ENCODE measurements at places on chromosomes 12 and 14.

- DNase-seq, result no peak
Measured at GRCh38 chr12:110606253-110606611, 7.7 kb upstream of the TCTN1 start.

GRCh38 chr12:68198507-68199086 lies 27.0 kb downstream of the IL26 start:
- no peak for DNase-seq

DNA sequence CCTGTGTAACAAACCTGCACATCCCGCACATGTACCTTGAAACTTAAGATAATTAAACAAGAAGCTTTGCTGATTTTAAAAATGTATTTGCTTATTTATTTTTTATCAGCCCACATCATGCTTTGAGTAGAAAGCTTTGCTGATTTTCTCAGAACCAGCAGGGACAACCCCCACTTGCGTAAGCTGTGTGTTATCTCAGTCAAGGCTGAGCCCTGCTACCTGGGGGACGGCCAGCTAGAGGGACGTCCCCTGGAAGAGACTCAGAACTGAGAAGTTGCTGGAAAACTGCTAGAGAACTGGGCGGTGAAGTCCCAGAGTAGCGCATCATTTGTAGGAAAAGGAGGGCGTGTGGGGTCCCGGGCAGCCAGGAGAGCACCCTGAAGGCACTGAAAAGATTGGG lies 4.1 kb upstream of the PLEK2 start:
- no peak for DNase-seq

- DNase-seq, result no peak
Measured at GRCh38 chr14:95408731-95409476, 89.2 kb upstream of the CLMN start.

DNA sequence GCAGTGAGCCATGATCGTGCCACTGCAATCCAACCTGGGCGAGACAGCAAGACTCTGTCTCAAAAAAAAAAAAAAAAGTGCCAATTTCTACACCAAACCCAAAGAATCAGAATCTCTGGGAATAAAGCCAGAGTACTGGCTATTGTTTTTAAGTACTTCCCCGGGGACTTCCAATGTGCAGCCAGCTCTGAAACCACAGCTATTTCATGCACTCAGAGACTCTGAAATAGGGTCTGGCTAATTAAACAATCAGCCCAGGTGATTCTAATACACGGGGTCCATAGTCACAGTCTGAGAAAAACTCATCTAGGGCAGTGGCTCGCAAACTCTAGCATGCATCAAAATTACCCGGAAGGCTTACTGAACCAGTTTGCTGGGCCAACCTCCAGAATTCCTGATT lies 56.3 kb downstream of the SIX6 start:
- DNase-seq, result peak; percentile 58

DNA sequence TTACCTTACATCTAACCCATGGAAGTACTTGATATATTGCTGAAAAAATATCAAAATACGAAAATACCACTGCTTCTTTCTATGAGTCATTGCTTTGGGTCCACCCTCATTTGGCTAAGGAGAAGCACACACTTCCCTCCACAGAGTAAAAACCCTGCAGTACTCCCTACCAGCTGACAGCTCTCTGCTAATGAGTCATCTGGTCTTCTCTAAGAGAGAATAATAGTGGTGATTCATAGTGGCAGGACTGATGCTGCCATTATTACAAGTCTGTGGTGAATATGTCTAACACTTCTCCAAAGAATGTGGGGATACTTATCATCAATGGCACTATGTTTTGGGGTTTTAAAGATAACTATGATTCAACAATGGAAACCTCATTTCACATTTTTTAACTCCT lies 90.7 kb downstream of the PPFIA2 start:
- no peak for DNase-seq

DNA sequence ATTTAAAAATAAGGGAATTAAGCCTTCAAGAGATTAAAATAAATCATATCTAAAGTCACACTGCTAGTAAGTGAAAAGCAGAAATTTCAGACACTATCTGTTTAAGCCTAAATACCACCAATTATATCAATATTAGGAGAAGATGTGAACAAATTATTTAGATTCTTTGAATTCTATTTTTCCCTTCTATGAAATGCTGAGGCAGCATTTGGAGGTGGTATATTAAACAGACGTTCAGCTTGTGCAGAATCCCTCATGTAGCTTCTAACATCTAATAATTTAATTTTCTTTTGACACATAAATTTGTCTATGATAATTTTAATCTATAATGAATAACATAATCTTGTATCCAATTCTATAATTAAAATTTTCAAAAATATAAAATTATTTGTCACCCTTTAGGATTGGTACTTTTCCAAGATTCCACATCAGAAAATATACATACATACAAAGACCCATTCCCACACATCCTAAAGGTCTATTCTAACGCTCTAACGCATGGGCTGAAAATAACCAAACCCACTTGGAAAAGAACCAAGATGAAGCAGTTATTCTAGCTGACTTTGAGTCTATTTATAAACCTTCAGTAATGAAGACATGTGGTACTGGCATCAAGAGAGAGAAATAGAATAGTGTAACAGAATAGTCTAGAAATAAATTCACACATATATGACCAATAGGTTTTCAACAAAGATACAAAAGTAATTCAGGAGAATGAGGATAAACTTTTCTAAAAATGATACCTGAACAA lies 751.8 kb downstream of the GALC start:
- no peak for DNase-seq

DNA sequence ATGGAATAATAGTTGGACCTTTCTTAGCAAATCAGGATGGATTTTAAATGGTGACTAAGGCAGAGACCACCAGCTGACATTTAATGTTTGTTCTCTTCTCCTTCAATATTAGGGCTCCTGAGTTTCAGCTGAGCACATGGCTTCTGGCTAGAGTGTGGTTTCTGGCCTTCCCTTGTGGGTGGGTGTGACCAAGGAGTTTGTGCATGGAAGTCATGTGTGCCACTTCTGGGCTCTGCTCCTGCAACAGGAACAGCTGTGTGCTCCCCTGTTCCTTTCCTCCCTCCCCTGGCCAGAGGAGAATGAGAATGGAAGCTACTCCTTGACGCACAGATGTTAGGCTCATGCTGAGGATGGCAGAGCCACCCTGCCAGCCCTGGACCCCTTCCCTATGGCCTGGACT lies 44.2 kb downstream of the CCDC175 start:
- no peak for DNase-seq

DNA sequence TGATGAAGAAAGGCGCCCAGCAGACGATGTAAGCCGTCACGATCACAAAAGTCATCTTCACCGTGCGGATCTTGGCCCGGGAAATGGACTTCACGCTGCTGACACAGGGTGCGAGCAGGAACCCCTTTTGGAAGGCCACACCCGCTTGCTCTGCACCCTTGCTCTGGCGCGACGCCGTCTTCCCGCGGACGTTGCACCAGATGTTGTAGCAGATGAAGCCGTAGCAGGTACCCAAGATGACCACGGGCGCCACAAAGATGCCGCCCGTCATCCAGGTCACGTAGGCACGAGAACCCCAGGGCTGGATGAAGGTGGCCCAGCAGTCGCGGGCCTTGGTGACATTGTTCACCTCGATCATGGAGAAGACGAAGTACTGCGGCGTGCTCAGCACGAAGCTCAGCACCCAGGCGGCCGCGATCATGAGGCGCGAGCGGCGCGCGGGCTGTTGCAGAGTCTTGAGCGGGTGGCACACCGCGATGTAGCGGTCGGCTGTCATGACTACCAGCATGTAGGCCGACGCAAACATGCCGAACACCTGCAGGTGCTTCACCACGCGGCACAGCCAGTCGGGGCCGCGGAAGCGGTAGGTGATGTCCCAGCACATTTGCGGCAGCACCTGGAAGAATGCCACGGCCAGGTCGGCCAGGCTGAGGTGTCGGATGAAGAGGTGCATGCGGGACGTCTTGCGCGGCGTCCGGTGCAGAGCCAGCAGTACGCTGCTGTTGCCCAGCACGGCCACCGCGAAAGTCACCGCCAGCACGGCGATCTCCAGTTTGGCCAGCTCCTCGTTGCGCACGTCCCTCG lies 890 bp downstream of the AVPR1A start:
- DNase-seq, result no peak

DNA sequence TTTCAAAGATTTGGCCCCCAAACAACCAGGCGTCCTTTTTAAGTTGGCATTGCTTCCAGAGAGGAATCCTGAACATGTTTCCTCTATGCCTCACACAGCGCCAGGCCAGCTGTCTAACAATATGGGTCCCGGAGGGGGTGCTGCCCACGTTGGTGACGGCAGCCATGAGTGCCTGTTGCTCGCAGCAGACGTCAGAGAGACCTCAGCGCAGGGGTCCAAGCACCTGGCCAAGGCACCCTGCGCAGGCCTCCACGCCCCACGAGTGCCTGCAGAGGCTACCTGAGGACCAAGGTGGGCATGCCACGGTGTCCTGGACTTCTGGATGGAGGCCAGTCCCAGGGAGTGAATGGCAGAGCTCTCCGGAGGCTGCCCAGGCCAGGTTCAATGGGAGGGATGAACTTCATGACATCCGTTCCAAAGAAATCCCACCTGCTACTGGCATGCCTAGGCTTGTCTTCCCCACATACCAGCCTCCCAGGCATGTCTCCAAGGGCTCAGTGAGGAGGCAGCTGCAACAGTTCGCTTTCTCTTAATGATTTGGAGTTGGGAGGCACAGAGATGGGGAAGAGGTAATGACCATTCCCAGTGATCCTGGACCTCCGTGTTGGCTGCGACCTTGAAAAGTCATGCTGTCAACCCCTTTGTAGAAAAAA lies 11.6 kb upstream of the FOXN3 start:
- peak; percentile 97 for DNase-seq

Measured in NCI-H1105 treated with DMSO at 0.1 percent for 48 hours (cell line).